AG09309 (cell line): ENCODE measurements at places on chromosomes 5 and 9.

GRCh38 chr5:68754536-68754935 is 339.3 kb upstream of the SLC30A5 start:
- no peak for DNase-seq

DNA sequence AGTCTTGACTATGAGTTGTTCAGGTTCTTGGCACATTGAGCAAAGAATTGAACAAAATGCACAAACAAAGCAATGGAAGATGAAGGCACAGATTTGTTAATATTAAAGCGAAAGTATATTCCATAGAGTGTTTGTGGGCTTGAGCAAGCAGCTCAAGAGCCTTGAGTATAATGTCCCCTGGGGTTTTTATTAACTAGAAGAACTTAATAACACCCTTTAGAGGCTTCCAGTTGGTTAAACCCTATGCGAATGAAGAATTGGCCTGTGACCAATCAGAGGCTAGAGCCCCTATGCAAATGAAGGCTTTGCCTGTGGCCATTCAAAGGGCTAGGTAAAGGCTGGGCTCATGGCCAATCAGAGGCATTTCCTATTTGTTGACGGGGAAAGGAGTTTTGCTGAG is 135.3 kb upstream of the IL12B start:
- no peak for DNase-seq

GRCh38 chr9:127358023-127358535 is 38.9 kb upstream of the SLC2A8 start:
- DNase-seq = no peak

GRCh38 chr5:95988094-95988493 is 26.4 kb upstream of the ELL2 start:
- no peak for DNase-seq

DNA sequence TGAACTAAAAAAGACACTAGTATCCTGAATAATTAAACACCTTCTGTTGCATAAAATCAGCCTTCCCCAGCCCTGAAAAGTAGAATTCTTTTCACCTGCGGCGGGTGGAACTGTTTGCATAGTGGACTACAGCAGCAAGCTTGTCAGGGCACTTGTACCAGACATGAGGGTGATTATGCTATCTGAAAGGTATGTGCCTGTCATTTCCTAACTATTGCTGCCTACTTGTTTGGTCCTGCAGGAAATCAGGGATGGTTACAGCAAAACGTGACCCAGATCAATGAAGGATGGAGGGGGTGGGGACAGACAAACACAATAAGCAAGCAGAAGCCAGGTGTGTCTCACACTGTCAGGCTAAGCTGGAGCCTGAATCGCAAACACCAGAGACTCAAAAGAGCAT is 385.6 kb downstream of the MLLT3 start:
- no peak for DNase-seq

- DNase-seq = no peak
Measured at GRCh38 chr5:1878050-1878849, 4.5 kb downstream of the IRX4 start.

DNA sequence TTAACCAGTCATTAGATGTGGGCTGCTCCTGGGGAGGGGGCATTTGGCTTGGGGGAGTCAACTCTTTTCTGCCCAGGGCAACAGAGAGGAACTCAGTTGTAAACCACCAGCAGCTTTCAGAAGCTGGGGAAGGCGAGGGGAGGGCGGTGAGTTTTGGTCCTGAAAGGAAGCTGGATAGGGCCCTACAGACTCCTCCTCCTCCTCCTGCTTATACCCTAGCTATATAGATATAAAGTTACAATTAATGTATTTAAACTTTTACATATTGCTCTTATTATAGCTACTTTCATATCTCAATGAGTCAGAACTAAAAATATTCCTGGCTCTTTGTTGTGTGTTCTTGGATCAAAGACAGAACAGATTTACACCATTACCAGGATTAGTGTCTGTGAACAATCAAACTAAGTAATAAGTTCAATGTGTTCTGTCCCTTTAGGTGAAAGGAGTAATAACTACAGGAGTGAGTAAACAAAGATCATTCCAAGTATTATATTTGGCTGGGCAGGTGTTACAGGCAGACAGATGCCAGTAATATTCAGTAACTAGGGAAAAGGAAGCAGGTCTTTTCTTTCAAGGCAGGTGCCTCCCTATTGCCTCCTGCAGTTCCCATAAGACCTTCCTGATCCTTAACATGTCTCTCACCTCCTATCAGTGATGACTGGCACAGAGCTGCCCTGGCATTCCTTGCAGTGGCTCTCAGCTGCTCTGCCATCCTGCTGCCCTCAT is 20.5 kb upstream of the VPS13A start:
- no peak for DNase-seq

GRCh38 chr5:98779264-98779877 is 5.9 kb downstream of the RGMB start:
- DNase-seq = no peak

GRCh38 chr5:139686706-139687441 is 38.7 kb downstream of the CXXC5 start:
- no peak for DNase-seq

GRCh38 chr9:135442075-135442474 is 37.5 kb upstream of the PPP1R26 start:
- DNase-seq = no peak

GRCh38 chr5:57033503-57033902 is 81.6 kb upstream of the MIER3 start:
- no peak for DNase-seq

DNA sequence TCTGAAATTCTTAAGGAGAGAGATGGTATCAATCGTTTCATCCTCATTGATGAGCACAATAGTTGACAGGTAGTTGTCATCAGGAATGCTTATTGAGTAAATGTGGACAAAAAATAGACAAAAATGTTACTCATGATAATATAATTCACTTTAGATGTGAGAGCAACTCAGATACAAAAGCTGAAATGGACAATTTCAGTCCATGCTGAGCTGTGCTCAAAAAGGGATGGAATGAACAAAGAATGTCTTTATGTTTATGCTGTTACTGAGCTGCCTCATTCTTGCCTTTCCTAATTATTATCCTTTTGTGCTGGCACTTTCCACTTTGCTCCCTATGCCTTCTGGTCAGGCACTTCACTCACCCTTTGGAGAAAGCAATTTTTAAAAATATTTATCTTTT is 49.5 kb downstream of the JAKMIP2 start:
- no peak for DNase-seq

DNA sequence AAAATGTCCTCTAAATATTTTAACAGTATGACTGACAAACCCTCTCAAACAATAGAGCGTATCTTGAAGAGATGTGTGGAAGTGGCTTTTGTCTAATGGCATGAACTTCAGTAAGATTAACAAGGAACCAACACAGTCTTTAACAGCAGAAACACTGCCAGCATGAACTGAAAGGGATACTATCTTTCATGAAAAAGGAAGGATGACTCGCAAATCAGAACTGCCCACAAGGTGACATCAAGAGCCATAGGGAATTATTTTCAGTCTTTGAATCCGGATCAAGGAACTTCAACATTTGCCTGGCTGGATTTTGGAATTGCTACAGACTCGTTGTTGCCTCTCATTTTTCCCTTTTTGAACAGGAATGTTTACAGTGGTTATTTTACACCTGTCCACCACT is 5.1 kb upstream of the HEXB start:
- no peak for DNase-seq

GRCh38 chr5:65482296-65482735 is 596 bp upstream of the ADAMTS6 start:
- no peak for DNase-seq

- DNase-seq = no peak
Measured at GRCh38 chr5:56801256-56801655, 14.1 kb upstream of the MAP3K1 start.

GRCh38 chr9:37549527-37549926 is 26.7 kb downstream of the FBXO10 start:
- DNase-seq = no peak

DNA sequence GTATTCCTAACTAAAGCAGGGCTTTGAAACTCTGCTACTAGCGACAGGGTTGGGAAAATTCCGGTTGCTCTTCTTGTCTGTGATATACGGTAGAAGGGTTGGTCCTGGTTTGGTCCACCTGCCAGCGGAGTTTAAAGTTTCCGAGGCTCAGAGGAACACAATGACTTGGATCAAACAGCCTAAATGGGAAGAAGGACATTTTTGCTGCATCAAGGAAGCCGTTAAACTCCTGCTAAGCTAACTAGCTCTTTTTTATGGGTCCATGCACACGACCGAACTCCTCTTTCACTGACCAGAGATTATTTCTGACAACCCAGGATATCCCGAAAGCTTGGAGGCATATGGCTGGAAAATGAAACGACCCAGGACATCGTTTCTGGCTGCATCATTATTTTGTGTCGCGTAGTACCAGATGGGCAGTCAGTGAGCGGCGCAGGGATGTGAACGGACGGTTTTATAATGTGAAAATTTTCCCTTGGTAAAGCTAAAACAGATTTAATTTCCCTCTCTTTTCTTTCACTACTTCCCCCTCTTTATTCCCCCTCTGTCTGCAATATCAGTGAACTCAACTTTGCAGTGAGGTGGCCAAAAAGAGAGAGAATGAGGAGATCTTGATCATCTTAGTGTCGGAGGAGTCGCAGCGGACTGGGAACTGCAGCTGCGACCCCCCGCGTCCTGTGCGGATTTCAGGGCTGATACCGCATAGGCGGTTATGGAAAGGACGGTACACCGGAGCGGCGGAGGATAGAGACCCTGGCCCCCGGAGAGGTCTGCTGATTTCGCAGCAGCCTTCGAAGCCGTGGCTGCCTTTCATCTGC is at the start of gene LURAP1L:
Gene LURAP1L (plus strand): TSS at position 160 of the 818 bp plus-strand sequence. CDS start 696 bp downstream, outside the sequence.
- DNase-seq = no peak

- no peak for DNase-seq
Measured at GRCh38 chr9:87543251-87543650, 45.6 kb downstream of the DAPK1 start.

- DNase-seq = no peak
Measured at GRCh38 chr5:149323210-149323609, 22.1 kb upstream of the GRPEL2 start.

DNA sequence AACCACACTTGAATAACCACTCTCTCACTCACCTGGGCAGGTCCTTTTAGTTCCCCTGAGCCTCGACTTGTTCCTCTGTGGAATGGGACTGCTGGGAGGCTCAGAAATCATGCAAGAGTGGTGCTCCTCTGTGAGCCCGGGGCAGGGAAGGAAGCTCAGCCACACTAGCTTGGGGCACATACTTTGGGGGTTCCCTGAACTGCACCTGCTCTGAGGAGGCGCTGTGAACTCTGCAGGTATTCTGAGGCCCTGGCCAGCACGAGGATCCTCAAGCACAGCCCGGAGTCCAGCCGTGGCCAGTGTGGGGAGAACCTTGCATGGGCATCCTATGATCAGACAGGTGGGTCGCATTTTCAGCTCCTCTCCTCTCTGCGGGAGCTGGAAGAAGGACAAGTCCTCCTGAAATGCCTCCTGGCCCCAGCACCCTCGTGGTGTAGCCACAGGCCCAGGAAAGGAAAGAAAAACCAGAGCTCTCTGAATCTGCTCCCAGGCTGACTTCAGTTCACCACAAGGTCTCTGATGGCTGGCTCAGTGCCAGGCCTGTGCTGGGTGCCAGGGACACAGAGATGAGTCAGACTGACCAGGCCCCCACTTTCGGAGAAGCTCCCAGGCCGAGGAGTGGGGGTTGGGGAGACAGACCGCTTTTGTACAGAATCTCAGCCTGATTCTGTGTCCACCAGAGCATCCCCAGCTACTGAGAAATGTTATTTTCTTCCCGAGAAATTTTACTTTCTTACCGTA is 11.9 kb downstream of the GLIPR2 start:
- DNase-seq = peak; percentile 88

- no peak for DNase-seq
Measured at GRCh38 chr9:7103367-7103766, 345.6 kb downstream of the KDM4C start.
